Naive thymus-derived CD8-positive, alpha-beta T cell (primary cell): ENCODE measurements at places on chromosomes 3 and 15.
A peak's percentile ranks its signal among the peaks of the same experiment; 100 is the strongest.

DNA sequence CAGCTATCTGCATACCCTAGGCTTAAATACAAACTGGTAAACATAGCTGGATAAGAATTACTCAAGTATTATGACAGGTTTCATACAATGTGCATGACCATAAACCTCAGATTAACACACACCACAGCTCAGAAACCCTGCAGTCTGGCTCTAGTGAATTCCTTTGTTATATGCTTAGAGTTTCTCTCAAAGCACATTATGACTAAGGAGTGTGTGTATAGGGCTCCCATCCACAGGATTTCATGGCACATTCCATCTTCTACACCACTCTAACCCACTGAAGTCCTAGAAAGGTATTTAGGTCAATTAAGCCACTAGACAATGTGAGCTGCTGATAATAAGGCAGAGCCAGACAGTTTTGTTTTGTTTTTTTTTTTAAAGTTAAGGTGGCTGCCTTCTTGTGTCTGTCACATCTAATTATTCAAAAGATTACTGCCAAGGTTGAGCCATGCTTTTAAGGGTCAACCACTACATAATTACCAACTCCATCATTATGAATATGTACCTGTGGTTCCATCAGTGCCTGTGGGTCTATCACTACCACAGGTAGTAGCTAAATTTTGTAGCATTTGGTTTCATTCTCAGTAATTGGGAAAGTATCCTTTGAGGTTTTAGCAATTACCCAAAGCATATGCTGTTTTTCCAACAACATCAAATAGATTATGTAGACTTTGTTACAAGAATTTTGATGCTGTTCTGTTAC is 107.0 kb downstream of the ALCAM start:
- no peak for DNase-seq

DNA sequence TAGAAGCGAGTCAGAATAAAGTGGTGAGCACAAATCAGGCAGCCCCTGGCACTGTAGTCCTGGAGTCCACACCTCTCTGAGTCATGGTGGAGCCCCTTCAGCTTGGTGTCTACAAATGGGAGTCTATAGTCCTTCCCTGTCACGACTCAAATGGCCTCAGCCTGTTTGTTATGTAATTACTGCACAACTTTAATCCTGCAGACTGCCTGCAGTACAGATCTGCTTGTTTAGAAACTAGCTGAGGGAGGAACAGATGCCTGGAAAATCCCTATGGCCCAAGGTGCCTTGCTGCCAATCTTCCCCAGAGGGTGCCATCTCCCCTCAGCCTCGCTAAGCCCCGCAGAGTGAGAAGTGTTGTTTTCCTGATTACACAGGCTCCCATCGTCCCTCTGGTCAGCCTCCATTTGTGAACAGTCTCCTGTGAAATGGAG is 3.9 kb upstream of the CXCR6 start:
- no peak for DNase-seq

DNA sequence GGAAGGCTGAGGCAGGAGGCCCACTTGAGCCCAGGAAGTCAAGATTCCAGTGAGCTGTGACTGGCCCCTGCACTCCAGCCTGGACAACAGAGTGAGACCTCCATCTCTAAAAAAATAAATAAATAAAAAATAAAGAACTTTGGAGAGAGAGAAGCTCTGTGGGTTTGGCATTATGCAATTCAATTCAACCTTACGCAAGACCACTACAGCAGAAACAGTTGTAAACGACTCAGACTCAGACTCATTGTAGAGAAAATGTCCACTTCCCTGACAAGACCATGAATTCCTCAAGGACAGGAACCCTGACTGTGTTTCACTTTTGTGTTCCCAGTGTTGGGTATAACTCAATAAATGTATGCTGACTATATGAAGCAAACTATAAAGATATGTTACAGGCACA is 90.3 kb upstream of the C3orf80 start:
- no peak for DNase-seq

DNA sequence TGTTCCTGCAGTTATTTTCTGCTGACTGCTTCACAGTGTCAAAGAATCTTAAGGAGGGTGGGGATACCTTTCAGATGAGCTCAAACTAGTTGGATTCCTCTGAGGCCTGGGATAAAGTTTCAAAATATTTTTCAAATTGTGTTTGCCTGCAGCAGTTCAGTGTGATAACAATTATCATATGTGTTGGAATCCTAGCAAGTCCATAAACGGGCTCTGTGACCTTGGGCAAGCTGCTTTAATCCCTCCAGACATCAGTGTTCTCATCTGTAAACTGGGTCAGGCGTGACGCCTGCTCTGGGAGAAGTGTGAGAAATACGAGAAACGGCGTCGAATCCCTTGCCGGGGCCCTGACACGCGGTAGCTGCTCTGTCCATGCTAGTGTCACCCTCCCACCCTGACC is 153.5 kb downstream of the UACA start:
- no peak for DNase-seq

DNA sequence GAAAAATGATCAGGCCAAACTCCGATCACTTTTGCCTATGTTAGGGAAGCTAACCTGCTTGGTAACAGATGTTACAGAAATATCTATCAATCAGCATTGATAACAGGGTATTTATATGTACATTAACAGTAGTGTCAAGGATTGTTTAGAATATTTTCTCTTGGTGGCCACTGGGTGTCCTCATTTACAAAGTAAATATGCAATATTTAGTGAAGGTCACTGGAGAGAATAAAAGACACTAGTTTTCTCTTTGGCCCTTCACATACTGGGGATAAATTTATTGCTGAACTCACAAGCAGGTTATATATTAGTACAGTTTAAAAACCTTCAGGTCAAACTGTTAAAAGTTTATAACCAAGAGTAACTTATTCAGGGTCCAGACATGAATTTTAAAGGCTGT is 69.0 kb downstream of the TIGIT start:
- no peak for DNase-seq

GRCh38 chr3:179194931-179195330 is 46.8 kb downstream of the PIK3CA start:
- DNase-seq, result no peak

DNA sequence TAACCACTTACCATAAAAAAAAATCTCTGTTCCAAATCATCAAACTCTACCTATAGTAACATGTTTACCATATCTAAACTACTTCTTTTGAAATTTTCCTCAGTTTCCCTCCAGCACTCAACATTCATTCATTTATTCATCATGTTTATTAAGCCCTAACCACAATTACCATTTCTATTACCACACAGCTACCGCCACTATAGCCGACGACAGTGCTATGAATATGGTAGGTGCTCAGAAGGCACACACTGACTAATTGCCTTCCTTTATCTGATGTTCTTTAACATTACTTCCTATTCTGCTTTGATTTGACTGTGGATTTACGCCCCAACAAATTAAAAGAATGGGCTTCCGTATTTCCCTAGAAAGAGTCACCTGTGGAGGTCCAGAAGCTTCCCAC is 43.9 kb downstream of the GUCA1C start:
- no peak for DNase-seq

- no peak for DNase-seq
Measured at GRCh38 chr3:167938516-167938915, 157.2 kb downstream of the GOLIM4 start.

DNA sequence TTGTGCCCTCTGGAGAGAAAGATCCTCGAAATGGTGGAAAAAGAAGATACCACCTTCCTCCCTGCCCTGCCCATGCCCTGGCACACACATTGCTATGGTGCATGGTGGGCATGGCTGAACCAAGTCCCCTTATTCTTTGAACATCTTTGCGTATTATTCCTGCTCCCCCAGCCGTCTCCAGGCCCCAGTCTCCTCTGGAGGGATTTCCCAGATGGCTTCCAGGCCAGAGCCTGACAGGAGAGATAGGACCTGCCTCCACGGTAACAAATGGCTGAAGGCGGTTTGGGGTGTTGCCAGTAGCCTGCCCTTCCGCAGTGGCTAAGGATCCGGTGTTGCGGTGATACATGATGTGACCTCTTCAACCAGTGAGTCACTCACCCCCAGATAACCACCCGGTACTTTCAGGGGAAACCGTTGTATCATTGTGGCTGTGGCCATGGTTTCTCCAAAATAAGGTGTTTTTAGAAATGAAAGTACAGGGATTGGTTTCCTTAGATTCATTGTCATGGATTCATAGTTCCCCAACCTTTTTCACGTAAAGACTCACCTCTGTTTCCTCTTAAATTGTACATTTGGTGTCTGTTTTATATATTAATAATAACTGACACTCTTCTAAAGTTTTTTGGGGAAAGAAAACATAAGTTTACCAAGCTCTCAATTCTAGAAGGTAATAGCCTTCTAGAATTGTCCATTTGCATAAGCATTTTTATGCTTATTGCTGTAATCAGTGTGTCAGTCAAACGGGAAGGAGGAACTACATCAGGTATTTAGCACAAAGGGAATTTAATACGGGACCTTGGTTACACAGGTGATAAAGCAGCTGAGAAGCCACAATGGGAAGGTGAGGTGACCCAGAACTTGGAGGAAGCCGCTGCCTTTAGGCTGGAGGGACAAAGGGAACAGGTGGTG is 25.9 kb downstream of the SMAD3 start:
- no peak for DNase-seq

DNA sequence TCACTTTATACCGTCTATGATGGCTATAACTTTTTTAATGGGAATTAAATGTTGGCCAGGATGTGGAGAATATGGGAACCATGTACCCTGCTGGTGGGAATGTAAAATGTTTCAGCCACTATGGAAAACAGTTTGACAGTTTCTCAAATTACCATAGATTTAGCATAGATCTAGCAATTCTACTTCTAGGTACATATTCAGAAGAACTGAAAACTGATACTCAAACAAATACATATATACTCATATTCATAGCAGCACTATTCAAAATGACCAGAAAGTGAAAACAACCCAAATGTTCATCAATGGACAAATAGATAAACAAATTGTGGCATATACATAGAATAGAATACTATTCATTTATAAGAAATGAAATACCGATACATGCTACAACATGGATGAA is 539.4 kb downstream of the IGSF11 start:
- no peak for DNase-seq

GRCh38 chr15:67660874-67661606 is 118.5 kb downstream of the MAP2K5 start:
- DNase-seq, result no peak

DNA sequence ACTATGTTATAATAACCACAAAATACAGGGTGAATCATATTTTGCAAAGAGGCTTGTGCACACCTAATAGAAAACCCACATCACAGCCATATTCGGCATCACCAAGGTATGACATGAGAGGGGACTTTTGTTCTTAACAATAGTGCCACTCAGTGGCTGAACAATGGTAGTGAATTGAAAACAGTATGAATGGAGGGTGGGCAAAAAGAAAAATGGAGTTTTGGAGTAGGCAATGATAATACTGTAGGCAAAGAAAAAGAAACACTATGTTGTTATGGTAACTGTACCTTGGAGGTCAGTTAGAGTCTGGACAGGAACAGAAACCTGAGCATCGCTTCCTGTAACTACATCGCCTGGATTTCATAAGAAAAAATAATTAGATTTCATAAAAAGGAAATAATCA is 348.6 kb downstream of the PLCL2 start:
- DNase-seq, result peak; percentile 53

- no peak for DNase-seq
Measured at GRCh38 chr3:160921020-160921635, 165.1 kb downstream of the PPM1L start.

GRCh38 chr15:84400820-84401219 is 165.2 kb downstream of the GOLGA6L4 start:
- DNase-seq, result no peak

DNA sequence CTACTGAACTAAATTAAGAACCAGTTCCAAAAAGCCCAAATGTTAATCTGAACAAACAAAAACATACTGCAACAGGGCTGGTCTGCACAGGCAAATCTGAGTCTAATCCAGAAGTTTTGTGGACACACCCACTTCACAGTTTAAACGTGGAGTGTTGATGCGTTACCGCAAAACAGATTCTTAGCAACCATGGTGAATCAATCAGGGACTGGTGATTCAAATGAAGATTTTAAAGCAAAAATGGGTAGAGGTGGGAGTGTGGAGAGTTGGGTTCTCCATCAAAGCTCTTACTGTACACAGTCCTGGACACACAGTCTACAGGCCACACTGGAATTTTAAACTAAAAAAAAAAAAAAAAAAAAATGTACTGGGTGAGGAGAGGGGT is 5.2 kb downstream of the ANXA2 start:
- no peak for DNase-seq

GRCh38 chr3:151439652-151440125 is 21.2 kb downstream of the IGSF10 start:
- DNase-seq, result peak; percentile 32

DNA sequence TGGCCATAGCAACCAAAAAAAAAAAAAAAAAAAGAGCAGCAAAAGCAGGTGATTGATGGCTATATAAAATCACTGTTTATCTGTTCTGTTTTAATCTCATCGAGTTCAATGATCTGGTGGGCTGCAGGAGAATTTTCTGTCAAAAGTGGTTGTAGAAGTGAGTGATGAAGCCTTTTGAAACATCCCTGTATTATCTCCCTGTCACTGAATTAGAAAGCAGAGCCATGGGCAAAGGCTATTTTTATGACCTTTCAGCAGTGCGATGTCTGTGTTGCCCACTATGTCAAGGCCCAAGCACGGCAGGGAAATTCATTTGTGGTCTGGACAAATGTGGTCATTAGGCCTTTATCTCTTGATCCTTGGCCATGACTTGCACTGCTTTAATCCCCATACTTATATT is 59.9 kb downstream of the OTOL1 start:
- DNase-seq, result no peak

GRCh38 chr3:100538339-100538706 is 45.9 kb downstream of the TMEM45A start:
- DNase-seq, result no peak

DNA sequence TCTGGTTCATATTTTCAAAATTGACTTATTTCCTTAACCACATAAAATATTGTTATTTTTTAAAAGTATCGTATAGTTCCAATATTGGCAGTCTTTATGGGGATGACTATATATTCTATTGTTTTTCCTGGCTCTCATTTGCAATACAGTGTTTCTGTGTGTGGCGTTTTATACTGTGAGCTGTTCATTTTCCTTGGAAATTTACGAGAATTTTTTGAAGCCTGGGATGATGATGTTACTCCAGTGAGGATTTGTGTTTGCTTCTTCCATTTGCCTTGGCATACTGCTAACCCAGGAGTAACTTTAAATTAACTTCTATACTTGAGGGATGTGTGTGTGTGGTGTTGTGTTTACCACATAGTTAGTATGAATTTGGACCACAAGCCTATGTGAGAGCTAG is 95.2 kb downstream of the NR1D2 start:
- DNase-seq, result no peak

DNA sequence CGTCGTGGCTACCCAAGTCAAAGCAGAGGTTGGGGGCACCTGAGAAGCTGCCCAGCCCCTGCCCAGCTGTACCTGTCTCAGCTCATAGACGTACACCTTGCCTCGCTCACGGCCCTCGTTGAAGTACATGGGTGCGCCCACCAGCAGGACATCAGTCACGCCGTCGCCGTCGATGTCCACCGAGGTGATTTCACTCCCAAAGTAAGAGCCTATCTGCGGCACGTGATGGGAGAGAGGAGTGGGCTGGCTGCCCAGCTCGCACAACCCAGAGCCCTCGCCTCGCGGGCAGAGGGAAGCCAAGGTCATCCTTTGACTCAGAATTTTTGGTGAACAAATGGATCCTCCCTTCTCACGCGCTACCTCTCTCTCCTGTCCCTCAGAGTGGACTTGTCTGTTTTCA is 54.7 kb downstream of the FEM1B start:
- DNase-seq, result no peak
